Lower lobe of right lung (tissue), 2 donors: ENCODE measurements at places on chromosomes 3 and 15.

GRCh38 chr3:156036258-156037053 is 83.9 kb upstream of the KCNAB1 start:
- no peak for DNase-seq

DNA sequence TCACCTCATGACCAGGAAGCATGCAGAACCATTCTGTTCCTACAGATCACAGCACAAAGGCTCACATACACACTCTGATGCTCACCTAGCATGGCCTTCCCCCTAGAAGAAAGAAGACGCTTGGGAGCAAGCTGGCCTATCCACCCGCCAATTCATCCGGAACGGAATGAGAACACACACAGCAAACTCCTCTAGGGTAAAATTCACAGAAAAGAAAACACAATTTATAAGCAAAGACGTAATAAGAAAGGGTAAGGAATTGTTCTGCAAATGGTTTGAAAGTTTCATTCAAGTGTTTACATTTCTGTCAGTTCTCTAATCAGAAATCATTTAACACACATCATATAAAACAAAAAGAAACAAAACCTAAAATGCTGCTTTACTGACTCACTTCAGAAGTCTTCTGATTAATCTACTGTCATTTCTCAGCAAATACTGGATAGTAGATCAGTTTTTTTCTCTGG is 218.1 kb downstream of the OSBPL10 start:
- no peak for DNase-seq

GRCh38 chr3:106130384-106131198 is 261.8 kb upstream of the CBLB start:
- no peak for DNase-seq

DNA sequence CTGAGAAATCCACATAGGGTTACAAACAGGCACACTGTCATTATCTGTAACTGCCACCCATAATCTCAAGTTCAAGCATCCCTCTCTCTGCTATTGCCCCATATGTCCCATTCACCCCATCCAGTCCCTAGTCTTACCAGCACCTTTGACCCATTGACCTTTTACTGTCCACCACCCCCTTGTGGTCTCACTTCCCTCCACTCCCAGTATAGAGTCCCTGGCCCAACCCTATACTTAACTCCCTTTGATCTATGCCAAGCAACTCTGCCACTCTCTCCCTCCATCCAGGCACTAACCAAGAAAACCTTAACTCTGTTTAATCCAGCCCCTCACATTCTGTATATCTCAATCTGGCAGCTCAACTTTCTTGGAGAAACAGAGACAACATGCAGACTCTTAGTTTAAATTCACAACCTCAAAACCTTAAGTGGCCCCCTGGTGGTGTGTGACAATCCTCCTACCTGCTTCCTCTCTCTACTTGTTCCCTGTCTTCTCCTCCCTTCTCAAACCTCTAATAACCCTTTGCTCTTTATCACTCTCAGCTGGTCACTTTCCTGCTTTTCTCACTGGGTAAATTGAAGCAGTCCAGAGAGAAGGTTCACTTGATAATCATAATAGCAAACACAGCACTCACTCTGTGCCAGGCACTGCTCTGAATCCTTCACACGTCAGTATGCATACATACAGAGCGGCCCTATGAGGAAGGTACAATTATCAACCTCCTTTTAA is 162.7 kb downstream of the STT3B start:
- DNase-seq = no peak

- DNase-seq = peak; percentile 58
Measured at GRCh38 chr15:73870700-73871408, 2.5 kb upstream of the TBC1D21 start.

- no peak for DNase-seq
Measured at GRCh38 chr3:135084976-135085375, 289.9 kb downstream of the EPHB1 start.

DNA sequence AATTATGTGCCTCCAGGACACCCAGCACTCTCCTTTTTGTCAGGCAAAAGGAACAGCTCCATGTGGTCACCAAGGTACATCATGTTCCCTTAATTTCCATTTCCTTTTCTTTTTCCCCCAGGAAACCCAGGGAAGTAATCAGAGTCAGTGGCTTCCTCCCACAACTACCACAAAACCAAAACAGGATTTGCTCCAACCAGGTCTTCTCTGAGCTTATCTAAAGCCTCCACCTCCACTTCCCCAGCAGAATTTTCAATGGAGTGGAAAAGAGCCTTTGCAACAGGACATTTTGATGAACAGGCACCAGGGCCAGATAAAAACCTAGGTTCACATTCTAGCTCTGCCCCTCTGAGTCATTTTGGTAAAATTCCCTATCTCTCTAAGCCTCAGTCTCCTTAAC is 154.3 kb downstream of the NR2F2 start:
- no peak for DNase-seq

DNA sequence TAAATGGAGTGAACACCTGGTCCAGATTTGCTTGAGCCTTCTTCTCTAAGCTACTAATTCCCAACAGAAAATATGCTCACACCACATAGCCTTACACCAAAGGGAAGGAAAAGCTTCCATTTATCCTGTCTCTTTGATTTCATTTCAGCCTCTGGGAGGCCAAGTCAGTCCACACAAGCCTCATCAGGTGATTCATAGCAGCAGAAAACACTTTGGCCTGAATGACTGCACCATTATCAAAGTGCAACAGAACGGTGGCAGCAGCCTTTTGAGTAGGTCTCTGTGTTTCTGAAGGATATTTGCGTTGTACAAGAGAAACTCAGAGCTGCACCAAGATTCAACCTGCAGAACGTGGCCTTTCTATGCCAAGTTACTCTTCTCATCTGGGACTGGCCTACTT is 46.6 kb upstream of the SNRK start:
- DNase-seq = no peak

DNA sequence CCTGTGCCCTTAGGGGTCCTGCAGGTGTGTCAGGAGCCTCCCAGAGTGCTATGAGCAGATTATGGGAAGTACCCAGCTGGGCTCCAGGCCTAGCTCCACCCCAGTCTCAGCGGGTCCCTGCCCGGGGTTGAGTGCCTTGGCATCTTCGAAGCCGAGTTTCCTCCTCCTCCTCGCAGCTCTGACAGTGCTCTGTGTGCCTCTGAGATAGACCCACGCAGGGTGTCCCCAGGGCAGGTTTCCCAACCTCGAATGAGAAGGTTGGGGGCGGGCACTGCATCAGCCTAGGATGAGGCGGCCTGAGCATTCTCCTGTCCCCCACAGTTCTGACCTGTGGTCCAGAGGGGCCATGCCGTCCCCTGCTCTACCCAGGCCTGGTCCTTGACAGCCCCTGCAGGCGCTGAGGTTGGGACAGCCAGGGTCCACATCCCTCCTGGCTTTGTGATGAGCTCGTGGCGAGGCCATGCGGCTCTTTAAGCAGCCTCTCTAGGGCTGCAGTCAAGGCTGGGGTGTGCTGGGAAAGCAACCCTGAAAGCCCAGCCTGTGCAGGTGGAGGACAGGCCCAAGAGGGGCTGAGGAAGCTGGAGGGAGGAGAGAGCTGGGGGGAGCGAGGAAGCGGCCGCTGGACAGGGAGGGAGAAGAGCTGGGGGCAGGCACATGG is 20.2 kb upstream of the SKOR1 start:
- DNase-seq = no peak
